Right forelimb (tissue), 1 donor: ENCODE measurements at places on chromosomes 5 and 9.

DNA sequence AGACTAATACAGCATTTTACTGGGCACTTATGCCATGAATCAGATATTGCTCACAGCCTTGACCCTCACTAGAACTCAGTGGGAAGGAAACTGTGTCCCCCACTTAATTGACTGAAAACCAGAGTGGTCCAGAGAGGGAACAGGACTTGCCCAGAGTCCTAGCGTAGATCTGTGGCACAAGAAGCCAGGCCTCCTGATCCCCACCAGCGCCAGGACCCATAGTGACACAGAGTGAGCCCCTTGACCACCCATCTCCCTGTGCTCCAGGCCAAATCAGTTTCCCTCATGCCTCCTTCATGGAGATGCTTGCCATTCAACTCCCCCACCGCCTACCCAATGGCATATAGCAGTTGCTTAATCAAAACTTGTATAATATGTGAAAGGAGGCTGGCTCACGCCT, 8.3 kb downstream of the KIF12 start:
- DNase-seq: no peak

DNA sequence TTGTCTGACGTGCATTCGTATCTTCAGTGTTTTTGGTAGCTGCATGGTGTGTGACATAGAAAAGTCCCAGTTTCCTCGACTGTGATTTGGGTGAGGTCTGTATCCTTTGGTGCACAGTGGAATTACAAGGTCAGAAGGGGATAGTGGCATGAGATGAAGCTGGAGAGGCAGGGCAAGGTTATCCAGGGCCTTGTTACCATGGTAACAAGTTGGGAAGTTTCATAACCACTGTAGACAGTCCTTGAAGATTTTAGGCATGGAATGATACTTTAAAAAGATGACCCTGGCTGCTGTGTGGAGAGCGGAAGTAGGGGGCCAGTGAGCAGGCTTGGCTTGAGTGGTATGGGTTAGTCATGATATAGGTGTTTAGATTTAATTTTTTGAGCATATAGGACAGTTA, 11.9 kb downstream of the EHMT1 start:
- no peak for DNase-seq

GRCh38 chr5:173920866-173921555, 32.9 kb downstream of the CPEB4 start:
- no peak for DNase-seq

DNA sequence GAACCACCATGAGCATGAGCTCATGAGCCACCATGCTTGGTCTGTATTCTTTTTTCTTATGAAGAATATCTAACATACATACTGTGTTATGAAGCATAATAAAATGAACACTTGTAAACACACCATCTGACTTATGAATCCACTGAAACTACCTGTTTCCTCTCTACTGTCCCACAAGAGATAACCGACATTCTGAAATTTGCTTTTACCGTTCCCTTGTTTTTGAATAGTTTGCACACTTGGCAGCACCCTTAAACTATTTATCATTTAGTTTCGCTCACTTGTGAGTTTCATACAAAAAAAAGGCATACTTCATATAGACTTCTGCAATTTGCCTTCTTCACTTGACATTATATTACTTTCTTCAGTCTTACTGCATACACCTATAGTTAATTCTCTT, 8.9 kb downstream of the LARS1 start:
- DNase-seq: no peak

- DNase-seq: no peak
Observed at GRCh38 chr9:130078547-130078946, 24.8 kb downstream of the GPR107 start.

DNA sequence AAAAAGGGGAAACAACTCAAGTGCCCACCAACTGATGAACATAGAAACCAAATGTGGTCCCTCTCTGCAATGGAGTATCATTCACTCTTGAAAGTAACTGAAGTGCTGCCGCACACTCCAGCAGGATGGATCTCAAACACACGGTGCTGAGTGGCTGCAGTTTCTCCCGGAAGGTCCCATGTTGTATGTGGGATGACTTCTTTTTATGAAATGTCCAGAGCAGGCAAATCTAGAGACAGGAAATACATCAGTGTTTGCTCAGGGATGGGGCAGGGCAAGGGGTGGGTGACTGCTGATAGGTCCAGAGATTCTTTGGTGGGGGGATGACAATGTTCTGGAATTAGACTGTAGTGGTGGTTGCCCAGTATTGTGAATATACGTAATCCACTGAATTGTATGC, 89.9 kb upstream of the ADAMTS2 start:
- no peak for DNase-seq

- DNase-seq: no peak
Observed at GRCh38 chr5:10733426-10733825, 27.6 kb downstream of the DAP start.

GRCh38 chr9:114049441-114050225, 28.5 kb downstream of the AMBP start:
- DNase-seq: peak; percentile 29

GRCh38 chr5:109455598-109456096, 45.9 kb upstream of the PJA2 start:
- DNase-seq: peak; percentile 60

DNA sequence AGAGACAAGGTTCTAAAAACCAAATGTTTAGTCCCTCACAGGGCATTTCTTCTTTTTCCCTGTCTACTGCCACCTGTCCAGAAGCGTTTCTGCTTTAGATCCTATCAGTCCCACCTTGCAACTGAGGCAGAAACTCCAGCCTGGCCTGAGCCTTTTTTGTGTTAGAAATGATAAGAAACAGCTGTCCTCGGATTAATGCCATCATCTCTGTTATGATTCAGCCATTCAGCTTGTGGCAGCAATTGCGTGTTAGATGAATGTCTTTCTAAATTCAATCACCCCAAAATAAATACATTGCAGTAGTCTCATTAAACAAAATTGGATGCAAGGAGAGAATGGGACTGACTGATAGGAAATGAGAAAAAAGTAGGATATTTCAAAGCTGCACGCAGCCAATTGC, 28.3 kb upstream of the FRMPD1 start:
- no peak for DNase-seq

GRCh38 chr5:92998456-92998855, 582.6 kb downstream of the NR2F1-AS1 start:
- DNase-seq: no peak

DNA sequence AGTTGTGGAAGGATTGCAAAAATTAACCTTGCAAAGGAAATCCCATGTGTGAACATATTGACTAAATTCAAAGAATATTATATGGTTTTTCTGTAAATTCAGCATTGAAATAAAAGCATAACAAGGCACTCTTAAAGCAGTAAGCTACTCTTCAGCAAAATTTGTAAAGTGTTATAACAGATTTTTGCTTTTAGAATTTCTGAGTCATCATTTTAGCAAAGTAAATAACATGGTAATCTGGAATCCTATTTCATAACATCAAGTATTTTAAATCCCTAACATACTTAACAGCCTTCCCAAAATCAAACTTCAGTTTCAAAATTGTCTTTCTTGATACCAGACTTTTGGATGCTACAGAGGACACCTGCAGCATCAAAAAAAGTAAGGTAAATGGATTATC, 436.0 kb upstream of the CDH9 start:
- DNase-seq: no peak

DNA sequence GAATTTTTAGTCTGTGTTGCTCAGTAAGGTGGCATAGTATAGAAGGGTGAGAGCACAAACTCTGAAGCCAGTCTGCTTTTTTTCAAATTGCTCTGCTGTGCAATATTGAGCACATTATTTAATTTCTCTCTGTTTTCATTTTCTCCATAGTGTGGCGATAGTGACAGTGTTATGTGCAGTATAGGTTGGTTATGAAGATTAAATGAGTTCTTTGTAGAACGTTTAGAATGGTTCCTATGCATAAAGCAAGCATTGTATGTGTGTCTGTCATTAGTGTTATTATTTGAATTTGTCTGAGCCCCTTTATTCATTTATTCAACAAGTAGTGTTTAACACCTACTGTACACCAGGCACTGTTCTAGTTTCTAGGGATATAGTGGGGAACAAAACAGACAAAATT, 9.2 kb downstream of the PRR16 start:
- no peak for DNase-seq

- no peak for DNase-seq
Observed at GRCh38 chr9:105708405-105708804, 14.1 kb downstream of the TMEM38B start.

DNA sequence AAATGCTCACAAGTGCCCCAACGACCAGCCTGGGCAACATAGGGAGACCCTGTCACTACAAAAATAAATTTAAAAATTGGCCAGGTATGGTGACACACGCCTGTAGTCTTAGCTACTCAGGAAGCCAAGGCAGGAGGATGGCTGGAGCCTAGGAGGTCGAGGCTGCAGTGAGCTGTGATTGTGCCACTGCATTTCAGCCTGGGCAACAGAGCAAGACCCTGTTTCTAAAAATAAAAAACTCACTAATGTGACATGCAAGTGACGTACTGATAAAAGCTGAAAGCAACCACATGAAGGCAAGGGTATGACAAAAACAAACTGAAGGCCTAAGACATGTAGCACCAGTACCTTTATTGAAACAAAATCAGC, 81.1 kb downstream of the TLE1 start:
- DNase-seq: no peak
